ENCODE measurements at places on chromosomes 3 and 15.

DNA sequence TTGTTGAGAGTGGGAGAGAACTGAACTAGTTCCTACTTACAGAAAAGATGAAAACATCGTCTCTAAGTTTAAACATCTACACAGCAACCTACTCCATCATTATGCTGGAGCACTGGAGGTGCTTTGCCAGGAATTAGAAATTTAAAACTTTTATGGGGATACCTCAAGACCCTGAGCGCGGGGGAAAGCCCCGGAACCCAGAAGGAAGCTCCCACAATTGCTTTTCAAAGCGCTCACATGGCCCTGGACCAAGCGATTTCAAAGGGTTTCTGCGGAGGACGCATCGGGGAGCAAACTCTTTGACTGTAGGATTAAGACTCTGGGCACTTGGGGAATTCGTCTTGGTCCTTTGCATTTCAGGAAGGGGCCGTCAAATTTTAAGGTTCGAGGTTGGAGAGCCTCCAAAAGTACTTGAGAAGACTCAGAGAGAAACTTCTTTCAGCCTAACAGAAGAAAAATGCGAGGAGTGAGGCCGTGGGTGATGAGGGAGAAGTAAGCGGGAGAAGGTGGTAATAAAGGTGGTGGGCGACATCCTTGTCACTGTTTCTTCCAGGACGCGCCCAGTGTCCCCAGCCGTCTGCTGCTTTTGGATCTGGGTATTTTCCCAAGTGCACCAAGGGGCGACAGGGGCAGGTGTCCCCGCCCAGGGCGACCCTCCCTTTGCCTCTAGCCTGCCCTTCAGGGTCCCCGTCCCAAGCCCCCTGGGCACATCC lies 591 bp downstream of the PROK2 start:
- no peak for DNase-seq

DNA sequence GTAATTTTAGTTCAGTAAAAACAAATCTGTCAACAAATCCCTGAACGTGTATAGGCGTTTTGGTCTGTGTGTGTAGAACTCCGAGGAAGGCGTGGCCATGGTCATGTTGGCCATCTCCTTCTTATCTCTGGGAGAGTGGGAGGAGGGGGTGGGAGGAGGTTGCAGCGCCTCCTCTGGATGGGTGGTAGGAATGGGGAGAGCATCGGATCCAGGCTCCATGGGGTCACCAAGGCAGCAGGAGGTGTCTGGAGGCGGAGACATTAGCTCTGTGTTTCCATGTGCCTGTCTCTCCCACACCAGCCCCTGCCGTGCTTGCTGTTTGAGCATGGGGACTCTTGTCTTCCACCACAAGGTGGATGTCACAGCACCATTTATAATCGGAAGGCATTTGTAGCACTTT lies 34.5 kb upstream of the TRPM1 start:
- DNase-seq = no peak

- no peak for DNase-seq
Measured at GRCh38 chr3:6439824-6440223, 421.1 kb upstream of the GRM7 start.

GRCh38 chr3:193228206-193228605 lies 12.8 kb upstream of the PLAAT1 start:
- DNase-seq = no peak

DNA sequence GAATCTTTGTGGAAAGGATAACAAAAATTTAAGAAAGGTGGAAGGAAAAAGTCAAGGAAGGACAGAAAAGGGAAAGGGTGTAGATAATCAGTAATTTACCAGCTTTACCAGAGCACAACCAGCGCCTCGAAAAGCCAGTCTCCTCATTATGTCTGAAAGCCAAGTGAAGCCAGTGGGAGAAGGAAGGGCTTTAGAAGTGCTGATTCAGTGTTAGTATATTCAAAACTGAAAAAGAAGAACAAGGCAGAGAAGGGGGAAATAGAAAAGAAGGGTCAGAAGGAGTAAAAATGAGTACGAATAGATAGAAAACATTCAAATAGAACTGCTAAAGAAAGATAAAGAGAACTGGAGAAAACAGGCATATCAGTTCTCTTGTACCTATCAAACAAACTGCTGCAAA lies 4.1 kb downstream of the PBRM1 start:
- DNase-seq = no peak

DNA sequence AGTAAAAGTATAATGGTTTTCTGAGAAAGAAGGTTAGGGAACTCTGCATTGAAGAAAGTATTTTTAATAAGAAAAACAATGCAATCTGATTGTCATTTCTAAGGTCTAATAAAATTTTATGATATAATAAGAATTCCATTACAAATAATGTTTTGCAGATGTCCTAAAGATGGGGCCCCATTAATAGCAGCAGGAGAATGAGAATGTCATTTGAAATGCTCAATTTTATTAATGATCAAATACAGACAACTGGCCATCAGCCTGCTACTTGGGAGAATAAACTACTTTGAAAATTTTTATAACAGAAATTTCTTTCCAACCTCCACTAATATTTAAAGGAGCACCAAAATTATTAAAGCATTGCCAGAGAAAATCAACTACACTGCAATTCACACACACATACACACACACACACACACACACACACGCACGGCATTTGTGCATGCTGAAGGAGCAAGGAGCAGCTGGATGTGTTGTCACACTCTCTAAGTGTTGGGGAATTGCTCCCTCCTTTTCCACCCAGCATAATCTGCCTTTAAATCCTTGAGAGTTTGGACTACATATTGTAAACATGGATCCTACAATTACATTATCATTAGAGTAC lies 109.5 kb downstream of the THRB start:
- DNase-seq = no peak

DNA sequence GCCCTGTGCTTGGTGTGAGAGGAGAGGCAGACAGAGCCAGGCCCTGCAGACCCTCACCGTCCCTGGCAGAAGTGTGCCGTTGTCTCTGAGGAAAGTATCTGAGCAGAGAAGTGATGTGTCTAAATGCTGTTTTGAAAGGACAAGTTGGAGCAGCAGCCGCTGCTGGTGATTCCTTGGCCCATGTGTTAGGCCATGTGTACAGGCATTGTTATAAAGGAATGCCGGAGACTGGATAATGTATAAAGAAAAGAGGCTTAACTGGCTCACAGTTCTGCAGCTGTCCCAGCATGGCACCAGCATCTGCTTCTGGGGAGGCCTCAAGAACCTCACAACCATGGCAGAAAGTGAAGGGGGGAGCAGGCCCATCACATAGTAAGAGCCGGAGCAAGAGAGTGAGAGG lies 334.6 kb upstream of the ATP10A start:
- no peak for DNase-seq

Measured in stimulated activated CD4-positive, alpha-beta T cell treated with anti-CD3 and anti-CD28 coated beads, TNF-alpha, amount 100 ng/mL, for 1 hour (primary cell).